Epithelial cell of proximal tubule (primary cell): ENCODE measurements at places on chromosomes 13 and 19.

DNA sequence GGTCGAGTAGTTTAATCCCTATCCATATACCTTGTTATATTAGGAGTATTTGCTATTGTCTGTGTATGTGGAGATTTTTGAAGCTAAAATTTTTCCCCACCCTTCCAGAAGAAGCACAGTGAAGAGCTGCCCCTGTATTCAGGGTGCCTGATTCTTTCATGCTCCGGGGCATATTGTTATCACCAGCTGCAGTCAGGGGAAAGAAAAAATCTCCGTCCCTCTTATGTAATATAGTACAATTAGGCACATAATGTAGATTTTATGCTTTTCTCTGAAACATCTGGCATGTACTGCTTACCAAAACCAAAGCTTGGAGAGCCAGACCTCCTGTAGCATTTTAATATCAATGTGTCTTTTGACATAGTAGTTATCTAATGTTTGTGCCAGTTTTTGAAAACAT lies 214.9 kb upstream of the EDNRB start:
- no peak for DNase-seq

GRCh38 chr19:17751912-17752273 lies 616 bp downstream of the FCHO1 start:
- no peak for DNase-seq

DNA sequence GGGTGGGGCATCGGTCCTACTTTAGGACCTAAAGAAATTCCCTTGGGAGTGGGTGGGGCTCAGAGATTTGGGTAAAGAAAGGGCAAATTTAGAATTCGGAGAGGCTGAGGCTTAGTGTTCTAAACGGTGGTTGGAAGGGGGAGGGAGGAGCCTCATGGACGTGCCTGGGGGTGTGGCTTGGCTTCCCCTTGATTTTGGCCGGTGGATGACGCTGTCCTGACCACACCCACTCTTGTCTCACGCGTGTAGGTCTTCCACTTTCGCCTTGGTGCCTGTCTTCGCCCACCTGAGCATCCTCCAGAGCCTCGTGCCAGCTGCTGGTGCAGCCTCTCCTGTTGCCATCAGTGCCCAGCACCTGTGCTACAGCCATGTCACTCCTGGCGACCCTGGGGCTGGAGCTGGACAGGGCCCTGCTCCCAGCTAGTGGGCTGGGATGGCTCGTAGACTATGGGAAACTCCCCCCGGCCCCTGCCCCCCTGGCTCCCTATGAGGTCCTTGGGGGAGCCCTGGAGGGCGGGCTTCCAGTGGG lies 1.2 kb upstream of the NUP62 start:
- DNase-seq: no peak

- DNase-seq: no peak
Observed at GRCh38 chr13:98214707-98215106, 37.6 kb upstream of the RNF113B start.

- no peak for DNase-seq
Observed at GRCh38 chr13:72144636-72145035, 277.6 kb upstream of the DACH1 start.
